ENCODE measurements at places on chromosomes 11 and 22.

DNA sequence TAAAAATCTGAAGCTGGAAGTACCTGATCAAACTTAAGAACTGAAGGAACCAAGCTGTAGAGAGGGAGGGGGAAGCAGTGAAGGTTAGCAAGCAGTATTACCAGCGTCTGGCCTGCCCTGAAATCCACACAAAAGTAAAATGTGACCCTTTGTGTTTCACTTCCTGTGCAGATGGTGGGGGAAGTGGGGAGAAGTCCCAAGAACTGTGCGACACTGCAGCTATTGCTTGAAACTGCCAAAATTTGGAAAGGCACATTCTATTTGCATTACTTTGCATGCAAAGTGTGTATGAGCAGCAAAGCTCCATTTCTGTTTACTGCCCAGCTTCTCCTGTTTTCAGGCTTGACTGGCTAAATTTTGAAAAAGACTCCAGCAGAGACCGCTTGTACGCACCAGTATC, 72.1 kb upstream of the BMAL1 start:
- DNase-seq = no peak

GRCh38 chr22:20175597-20175900, 24.7 kb upstream of the CCDC188 start:
- DNase-seq = no peak

GRCh38 chr11:126165757-126166156, 45.7 kb downstream of the RPUSD4 start:
- no peak for DNase-seq

- no peak for DNase-seq
Observed at GRCh38 chr22:31332010-31332409, 14.1 kb downstream of the PATZ1 start.
